NCI-H2107 (cell line): ENCODE measurements at places on chromosomes 12 and 14.

- DNase-seq = no peak
Observed at GRCh38 chr12:89695100-89695499, 13.5 kb downstream of the ATP2B1 start.

DNA sequence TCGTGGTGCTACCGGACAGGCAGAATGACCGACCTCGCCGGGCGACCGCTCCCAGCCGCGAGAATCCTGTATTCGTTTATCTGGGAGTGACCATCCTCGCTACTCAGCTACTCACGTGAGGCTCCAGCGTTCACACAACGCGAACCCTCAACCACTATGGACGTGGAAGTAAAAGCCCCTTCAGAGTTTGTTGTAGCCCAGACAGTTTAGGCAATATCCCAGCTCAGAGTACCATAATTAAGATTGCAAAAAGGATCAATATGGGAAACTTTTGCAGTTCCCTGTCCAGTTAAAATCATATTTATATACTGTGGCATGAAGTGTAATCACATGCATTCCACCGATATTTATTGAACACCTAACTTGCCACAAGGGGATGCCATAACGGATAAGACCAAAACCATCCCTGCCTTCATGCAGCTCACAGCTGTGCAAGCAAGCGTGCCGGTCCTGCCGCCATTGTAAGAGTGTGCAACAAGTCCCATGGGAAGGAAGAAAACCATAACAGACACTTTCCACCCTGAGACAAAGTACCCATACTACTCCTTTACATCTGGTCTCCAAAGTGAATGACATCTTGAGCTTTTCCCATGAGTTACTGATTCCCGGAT, 938 bp upstream of the MAX start:
- DNase-seq = no peak

DNA sequence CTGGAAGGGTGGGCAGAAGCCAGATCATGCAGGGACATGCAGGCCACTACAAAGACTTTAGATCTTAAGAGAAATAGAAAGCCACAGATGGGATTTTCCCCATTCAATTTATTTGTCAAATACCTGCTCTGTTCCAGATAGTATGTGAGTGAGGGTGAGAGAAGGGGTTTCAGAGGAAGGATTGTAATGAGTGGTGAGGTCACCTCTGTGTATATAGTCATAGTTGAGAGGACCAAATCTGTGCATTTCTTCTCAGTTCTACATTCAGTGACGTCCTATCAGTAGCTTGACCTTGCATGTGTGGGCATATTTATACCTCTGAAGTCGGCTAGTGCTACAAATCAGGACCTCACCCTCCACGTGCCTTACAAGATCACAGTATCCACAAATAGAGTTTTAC, 31.2 kb upstream of the RBM19 start:
- DNase-seq = no peak

GRCh38 chr14:104558231-104559027, 21.1 kb upstream of the C14orf180 start:
- no peak for DNase-seq

- DNase-seq = no peak
Observed at GRCh38 chr12:1840981-1841425, 20.6 kb downstream of the LRTM2 start.

- DNase-seq = no peak
Observed at GRCh38 chr12:67449591-67450052, 180.5 kb downstream of the CAND1 start.
